Stimulated activated CD4-positive, alpha-beta T cell treated with anti-CD3 and anti-CD28 coated beads, Interleukin-1b, Interleukin-23, amount 100 ng/mL, for 1 hour (primary cell): ENCODE measurements at places on chromosomes 1 and 21.

GRCh38 chr1:30422251-30422650, 301.1 kb downstream of the MATN1 start:
- no peak for DNase-seq

GRCh38 chr1:240492832-240493440, 119.0 kb downstream of the GREM2 start:
- no peak for DNase-seq

DNA sequence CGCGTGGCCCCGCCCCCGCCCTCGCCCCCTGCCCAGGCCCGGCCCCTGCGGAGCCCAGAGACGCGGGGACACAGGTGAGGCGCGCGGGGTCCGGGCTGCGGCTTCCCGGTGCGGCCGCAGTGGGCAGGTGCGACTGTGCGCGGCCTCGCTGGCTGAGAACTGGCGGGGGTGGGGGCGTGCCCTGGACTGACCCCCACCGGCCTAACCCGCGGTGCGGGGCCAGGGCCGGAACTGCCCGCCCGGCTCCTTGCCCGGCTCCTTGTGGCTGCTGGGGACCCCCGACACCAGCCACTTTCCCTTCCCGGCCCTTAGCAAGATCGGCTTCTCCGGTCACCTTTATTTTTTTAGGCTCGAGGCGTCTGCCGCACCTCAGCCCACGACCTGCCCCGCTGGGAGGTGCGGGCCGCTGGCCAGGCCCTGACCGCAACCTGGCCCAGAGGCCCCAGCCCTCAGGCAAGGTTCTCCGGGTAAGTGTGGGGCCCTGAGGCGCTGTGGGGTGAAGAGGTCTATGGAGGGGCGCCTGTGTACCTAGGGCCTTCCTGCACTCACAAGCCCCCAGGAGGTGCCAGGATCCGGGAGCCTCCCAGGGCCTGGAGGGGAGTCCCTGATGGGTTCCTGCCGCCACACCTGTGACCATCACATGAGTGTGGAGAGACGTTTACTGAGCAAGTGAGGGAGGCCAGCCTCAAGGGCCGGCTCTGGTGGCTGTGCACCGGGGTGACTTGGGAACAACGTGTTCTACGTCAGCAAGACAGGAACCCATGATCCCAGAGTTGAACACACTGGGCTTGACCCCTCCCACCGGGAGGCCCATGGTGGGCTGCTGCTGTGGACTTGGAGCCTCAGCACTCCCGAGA, at the start of gene SMIM1:
SMIM1 (plus strand) TSS at position 35 of the 857 bp plus-strand sequence. CDS start 2,625 bp downstream, outside the sequence.
- no peak for DNase-seq

- no peak for DNase-seq
These were observed 20.9 kb upstream of the IPO9 start for GRCh38 chr1:201807958-201808632.

GRCh38 chr21:25402134-25402961, 204.9 kb downstream of the MRPL39 start:
- DNase-seq = no peak

DNA sequence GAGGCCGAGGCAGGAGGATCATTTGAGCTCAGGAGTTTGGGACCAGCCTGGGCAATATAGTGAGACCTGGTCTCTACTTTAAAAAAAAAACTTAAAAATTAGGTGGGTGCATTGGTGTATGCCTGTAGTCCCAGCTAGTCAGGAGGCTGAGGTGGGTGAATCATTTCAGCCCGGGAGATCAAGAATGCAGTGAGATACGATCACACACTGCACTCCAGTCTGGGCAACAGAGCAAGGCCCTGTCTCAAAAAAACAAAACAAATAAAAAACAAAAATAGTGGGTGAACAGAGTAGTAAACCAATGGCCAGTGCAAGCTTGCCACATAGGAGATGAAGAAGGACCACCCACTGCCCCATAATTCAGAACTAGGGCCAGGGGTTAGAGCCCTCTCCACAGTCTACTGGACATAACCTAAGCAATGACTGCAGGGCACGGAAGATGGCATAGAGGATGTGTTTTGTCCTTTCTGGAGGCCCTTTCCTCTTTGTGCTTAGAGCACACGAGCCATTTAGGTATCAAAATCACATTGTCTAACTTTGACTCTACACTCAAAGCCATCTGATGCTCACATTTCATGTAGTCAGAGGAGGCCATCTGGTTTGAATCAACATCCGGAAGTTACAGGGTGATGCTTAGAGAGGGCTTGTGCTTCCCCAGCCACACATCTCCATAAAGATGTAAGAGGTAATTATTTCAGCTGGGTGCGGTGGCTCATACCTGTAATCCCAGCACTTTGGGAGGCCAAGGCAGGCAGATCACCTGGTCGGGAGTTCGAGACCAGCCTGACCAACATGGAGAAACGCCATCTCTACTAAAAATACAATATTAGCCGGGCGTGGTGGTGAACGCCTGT, 12.6 kb downstream of the CD2 start:
- DNase-seq = no peak

DNA sequence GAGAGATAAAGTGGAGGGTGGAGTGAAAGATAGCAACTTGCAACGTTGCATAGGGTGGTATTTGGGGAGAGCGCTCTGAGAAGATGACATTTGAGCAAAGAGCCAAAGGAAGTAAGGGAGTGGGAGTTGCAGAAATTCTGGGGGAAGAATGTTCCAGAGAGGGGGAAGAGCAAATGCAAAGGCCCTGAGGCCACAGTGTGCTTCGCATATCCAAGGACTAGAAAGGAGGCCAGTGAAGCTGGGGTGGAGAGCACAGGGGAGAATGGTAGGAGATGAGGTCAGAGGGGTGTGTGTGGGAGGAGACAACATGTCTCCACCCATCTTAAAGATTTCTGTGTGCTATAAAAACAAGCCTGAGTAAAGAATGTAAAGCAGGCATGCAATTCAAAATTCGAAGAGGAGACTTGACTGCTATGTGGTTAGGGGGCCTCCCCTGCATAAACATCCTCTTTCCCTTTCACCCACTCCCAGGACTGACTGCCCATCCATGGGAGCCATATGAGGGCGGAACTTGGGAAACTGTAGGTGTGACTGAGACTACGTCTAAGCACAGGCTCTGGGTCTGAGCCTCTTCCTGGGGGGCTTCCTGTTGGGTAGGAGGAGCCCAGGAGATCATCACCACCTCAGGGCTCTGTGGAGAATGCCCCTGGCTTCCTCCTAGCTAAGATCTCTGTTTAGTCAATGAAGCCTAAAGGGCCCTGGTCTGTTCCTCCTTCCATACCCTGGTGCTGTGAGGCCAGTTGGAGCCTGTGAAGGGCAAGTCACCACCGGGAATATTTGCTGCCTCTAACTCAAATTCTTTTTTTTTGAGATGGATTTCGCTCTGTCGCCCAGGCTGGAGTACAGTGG, 2.9 kb upstream of the CLIC4 start:
- no peak for DNase-seq

GRCh38 chr1:53367503-53368313, 39.8 kb upstream of the LRP8 start:
- no peak for DNase-seq

DNA sequence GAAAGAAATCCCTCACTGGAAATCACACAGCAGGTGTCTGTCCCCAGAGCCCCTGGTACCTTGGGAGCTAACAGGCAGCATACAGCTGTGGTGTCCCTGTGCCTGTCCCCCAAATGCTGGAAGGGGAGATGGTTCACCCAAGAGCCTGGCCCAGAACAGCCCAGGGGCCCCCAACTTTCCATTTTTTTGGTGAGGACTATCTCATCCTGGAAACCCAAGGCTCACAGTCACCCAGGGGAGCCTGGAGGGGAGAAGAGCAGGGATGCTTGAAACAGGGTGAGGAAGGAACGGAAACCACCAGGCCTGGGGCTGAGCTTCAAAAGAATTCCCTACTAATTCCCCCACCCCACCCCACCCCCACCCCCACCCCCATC, 3.6 kb downstream of the SDC3 start:
- DNase-seq = no peak

DNA sequence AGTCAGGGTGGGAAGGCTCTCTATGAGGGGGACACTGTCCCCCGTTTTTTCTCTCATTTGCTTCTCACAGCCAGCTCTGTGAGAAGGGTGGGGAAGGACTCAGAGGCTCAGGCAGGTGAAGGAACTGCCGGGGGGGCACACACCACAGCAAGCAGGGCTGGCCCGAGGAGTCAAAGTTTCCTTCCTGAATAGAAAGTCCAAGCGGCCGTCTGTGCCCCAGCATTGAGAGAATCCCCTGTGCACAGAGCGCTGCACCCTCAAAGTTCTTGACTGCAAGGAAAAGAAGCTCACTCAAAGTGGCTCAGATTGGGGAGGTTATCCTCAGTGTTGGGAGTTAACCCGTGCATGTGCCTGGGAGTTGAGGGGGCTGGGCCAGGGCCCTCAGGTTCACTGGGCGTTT, 145.2 kb upstream of the AJAP1 start:
- no peak for DNase-seq

- no peak for DNase-seq
These were observed 248.9 kb downstream of the S1PR1 start for GRCh38 chr1:101485712-101486111.

DNA sequence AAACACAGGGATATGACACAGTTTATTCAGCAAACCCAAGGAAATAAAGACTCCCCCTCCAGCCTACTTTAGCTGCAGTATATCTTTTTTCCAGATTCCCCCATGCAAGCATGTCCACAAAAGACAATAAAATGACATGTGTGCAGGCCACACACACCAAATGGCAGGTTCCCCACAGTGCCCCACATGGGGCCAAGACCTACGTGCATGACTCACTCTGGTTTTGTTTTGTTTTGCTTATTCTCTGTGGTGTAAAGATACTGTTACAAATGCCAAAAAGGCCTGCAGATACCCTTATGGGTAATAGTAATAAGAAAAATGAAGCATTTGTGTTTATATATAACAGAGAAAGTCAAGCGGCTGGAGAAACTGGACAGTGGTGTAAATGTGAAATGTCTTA, 71.6 kb downstream of the RD3 start:
- no peak for DNase-seq

GRCh38 chr1:22190731-22191130, 47.8 kb upstream of the WNT4 start:
- no peak for DNase-seq

DNA sequence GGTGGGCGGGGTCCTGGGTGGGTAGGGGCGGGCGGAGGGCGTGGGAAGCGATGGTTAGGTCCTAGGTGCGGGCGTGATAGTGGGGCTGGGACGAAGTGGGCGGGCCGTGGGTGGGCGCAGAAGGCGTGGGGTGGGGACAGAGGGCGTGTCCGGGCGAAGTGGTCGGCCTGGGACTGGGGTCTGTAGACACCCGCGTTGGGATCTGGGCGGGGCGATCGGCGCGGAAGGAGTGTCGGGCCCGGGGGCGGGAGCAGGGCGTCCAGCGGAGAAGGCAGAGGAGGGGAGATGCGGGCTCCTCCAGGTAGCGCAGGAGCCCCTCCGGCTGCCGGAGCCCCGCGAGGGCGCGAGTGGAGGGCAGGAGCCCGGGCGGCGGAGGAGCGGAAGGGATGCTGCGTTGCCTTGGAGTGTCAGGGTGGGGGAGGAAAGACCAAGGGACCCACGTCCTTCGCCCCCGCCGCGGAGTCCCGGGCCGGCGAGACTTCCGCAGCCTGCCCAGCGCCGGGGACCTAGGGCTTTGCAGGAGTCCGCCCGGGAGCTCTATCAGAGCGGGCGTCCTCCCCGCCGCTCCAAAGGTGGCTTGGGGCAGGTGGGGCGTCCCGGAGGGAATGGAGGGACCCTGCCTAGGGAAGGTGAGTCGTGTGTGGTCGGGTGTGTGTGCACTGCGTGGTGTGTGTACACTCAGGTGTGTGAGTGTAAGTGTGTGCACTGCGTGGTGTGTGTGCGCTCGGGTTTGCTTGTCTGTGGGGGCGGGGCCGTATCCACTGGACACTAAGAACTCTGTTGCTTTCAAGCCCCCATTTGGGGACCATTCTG, 27.0 kb upstream of the PRSS38 start:
- DNase-seq = no peak

- no peak for DNase-seq
These were observed 11.4 kb upstream of the IL10RB start for GRCh38 chr21:33254766-33255165.

DNA sequence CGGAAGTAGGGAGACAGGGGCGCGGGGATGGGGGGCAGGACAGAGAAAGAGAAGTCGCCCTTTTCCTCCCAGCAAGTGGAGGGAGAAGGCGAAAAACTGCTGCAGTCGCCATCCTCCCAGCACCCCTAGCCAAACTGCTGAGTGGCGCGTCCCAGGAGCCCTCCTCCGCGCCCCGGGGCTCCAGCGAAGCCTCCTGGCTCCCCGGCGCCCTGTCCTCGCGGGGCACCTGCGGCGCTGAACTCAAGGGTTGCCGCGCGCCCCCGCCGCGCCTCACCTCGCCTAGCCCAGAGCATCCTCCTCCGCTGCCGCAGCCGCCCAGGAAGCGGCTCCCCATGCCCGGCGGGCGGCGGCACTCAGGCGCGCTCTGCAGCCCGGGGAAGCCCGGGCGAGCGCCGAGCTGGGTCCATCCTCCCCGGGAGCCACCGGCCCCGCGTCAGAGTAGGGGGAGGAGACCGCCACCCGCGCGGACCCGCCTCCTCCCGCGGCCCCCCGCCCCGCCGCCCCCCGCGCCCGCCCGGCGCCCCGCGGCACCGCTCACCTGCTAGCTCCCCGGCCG, at the start of gene DAB1:
DAB1 (minus strand) TSS at position 405 of the 556 bp plus-strand sequence. CDS start 133,030 bp downstream, outside the sequence.
- no peak for DNase-seq

DNA sequence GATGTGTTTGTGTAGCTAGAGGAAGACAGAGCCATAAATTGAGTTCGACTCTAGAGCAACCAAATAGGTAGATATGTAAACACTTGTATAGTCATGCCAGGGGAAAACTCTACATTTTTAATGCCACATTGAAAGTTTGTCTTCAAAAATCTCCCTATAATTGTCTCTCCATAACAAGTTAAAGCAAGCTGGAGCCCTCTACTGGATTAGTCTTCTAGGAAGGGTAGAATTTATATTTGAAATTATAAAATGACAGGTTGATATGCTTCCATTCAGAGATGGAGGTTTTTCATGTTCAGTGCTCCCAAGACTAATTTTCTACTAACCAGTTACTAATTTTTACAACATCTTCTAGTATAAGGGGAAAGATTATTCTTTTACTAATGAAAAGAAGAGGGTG, 13.1 kb upstream of the COL24A1 start:
- DNase-seq = no peak

DNA sequence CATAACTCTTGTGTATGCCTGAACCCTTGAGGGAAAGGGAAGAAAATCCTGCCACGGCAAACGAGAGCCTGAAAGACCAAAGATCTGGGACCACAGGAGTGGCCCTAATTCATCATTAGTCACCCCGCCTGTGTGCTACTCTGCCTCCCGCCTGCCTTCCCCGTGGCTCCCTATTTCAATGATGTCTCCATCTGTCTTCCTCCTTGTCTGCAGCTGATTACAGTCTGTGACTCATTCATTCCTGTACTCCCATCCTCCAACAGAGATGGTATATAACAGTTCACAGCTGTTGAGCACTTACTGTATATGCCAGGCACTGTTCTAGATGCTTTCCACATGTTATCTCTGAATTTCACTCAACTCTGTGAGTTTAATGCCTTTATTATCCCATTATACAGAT, 96.6 kb downstream of the SEC16B start:
- DNase-seq = no peak

- DNase-seq = no peak
These were observed 258.0 kb downstream of the LTN1 start for GRCh38 chr21:28734522-28735175.

GRCh38 chr1:236149003-236149595, 6.8 kb downstream of the GPR137B start:
- no peak for DNase-seq
